ENCODE measurements at places on chromosomes 11 and 22.

DNA sequence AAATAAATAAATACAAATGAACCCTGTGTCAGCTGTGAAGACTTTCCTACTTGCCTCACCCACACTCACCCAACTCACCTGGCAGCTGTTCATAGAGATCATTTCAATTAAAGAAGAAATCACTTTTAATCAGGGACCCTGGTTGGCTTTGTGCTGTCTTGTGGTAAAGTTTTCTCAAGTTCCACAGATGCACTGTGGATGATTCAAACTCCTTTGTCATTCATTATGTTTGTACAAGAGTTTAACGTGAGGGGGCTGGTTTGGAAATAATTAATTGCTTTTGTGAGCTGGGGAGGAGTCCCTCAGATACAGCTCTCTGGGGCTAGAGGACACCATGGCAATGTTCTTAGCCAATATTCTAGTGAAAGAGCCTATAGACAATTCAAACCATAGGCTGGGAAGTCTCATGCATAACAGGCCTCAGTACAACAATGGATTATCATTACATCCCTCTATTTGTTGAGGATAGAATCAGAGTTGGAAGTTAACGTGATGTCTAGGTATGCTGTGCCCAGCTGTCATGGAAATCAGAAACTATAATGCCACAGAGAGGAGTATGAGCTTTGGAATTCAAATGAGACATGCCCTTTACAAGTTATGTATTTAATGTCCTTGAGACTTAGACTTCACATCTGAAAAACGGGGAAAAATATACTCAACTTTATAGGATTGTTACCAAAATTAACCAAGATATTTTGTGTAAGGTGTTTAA lies 698.5 kb downstream of the KCNA4 start:
- DNase-seq = no peak

GRCh38 chr11:76723548-76723947 lies 53.0 kb upstream of the LRRC32 start:
- no peak for DNase-seq

DNA sequence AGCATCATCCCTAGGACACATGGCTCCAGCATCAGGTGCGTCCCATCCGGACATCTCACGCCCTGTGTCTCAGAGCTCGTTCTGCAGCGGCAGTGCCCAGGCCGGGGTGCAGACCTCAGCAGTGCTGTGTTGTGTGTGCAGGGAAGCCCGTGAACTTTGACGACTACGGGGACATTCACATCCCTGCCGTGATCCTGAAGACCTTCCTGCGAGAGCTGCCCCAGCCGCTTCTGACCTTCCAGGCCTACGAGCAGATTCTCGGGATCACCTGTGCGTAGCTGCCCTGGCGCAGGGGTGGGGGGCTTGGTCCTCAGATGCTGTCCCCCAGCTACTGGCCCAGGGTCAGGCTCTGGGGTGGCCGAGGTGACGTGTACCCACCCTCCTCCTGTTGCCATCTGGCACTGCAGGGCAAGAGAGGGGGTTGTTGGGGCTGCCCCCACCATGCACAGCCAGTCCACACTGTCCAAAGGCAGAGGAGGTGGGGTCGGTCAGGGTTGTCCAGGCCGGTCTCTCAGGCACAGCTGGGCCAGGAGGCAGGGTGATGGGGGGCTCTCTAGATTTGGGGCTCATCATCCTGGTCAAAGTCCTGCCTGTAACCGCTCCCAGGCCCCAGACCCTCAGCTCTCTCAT lies 96.5 kb downstream of the ARHGAP8 start:
- DNase-seq = no peak

GRCh38 chr22:50621356-50621880 lies 6.5 kb downstream of the ARSA start:
- DNase-seq = peak; percentile 18

DNA sequence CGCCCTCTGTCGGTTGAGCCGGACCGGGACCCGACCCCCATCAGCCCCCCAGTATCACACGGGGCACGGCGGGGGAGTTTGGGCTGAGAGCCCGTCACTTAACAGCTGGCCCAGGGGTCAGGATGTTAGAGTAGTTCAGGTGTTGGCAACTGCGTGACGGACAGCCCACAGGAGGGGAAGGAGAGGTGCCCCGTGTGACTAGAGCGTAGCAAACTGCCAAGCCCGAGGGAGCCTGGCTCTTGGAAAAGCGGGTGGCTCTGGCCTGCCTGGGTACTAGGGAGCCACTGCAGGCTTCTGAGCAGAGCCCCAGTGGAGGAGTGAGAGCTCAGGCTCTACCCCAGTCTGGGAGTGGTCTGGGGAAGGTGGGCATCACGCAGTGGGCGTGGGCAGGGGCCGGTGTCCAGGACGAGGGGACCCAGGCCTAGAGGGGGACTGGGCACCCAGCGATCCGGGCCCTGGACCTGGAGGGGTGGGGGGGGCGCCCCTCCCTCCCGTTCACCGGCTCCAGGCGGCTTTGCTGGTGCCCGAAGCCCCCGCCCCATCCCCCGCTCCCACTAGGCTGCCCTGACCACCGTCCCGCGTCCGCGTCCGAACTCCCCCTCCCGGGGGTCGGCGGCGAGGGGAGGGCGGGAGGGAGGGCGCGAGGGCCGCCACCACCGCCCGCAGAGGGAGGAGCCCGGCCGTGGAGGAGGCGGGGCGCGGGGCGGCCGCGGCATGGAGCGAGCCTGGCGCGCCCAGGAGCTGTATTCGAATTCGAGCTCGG lies 24.4 kb downstream of the SHANK3 start:
- peak; percentile 0 for DNase-seq
